ENCODE measurements at places on chromosomes 13 and 19.

DNA sequence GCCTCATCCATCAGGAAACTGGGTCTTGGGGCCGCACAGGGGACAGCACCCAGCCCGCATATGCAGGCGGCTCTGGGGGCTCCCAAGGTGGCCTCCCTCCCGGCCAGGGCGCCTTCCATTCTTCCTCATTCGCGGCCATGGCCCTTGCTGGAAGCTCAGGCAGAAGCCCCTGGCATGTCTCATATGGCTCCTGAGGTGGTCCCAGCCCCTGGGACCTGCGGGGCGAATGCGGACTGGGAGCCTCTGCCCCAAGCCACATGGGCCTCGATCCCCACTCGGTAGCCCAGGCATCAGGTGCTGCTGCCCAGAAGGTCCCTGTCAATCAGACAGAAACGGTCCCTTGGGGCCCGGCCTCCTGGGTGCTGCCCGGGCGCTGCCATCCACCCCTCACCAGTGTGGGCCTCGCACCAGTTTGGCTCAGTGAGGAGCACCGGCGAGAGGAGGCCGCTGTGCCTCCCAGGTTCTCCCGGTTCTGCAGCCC, 301.6 kb downstream of the TEX29 start:
- DNase-seq: no peak

DNA sequence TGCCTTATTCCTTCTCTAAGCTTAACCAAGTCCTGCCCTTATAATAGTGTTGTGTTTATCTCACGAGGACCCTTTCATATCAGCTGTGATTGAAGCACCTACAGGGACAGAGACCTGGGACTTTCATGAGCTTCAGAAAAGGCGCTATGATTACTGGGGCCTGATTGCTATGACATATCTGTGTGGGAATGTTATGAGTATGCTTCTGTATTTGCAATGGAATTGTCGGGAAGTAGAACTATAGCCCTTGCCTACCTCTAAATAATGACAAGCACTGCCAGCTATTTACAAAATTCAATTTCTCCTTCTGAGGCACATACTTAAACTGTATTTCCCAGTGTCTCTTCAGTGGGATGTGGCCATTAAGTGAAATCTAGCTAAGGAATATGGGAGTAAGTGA, 191.5 kb downstream of the LHFPL6 start:
- no peak for DNase-seq

DNA sequence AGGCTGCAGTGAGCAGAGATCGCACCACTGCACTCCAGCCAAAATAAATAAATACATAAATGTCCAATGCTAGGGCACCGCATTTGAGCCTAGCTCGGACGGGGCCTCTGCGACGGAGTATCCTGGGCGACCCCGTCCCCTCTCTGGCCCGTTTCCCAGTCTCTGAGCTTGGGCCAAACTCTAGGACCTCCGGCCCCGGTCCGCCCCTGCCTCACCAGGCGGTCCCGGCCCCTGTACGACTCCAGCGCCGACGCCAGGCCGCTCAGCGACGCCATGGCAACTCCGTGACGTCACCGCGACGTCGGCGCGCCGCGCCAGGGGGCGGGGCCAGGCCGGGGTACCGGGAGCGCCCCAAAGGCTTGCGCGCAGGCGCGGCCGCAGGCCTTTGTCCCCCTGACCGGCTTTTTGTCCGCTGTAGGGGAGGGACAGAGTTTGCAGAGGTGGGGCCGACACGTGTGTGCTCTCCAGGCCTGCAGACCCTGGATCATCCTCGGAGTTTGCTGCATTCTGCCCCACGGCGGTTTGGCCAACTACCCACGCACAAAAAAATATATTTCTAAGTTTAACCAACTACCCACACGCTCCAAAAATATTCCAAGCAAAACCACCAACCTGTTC, at the start of gene PEX11G:
Gene PEX11G (minus strand): TSS at position 300 of the 618 bp plus-strand sequence. CDS start 25 bp downstream, at position 275.
- peak; percentile 78 for DNase-seq

DNA sequence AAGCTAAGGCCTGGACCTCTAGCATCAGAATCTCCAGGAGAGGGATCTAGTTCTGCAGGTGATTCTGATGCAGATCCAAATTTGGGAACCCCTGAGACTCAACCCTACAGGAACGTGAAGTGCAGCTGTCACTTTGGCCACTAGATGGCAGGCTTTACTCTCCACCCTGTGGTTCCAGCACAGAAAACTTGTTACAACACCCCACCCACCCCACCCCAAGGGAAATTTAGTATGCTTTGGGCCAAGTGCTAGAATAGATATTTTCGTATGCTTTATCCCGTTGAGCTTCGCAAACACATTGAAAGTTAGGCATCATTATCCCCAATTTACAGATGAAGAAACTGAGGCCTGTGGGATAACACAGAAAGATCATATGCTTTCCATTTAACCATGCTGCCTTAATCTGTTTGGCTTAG, 232.0 kb downstream of the B3GLCT start:
- DNase-seq: peak; percentile 27

- no peak for DNase-seq
Observed at GRCh38 chr19:1156305-1156801, 17.7 kb downstream of the SBNO2 start.

GRCh38 chr19:10252707-10253106, 693 bp downstream of the MRPL4 start:
- no peak for DNase-seq

- no peak for DNase-seq
Observed at GRCh38 chr19:15300533-15301197, 31.7 kb downstream of the BRD4 start.

DNA sequence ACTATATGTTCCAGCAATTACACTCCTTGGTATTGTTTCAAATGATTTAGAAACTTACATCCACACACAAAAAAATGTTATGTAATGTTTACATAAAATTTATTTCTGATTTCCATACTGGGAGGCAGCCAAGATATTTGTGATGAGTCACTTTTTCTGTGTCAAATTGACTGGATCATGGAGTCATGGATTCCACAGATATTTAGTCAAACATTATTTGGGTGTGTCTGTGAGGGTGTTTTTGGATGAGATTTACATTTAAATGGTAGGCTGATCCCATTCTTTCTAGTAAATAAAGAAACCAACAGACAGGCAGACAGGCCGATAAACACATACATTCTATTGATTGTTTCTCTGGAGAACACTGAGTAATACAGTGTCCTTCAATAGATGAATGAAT, 562.8 kb downstream of the SLITRK6 start:
- DNase-seq: no peak

GRCh38 chr13:41645331-41645730, 188.0 kb downstream of the RGCC start:
- no peak for DNase-seq
